ENCODE measurements at places on chromosomes 3 and 15. TPM values are rescaled to one million over a fixed set of nuclear protein-coding genes. Genes with fewer than 3 reads are reported as not detected.

GADL1 gene
- total RNA-seq: not detected

CACNA2D3 gene
- 6.7 TPM for total RNA-seq

LRRC34 gene
- not detected for total RNA-seq

GOLGA8O gene
- total RNA-seq: not detected

SOX14 gene
- total RNA-seq: not detected

GRK7 gene
- total RNA-seq: not detected

CCR3 gene
- not detected for total RNA-seq

MYLK gene
- total RNA-seq: 52.6 TPM

LDHAL6B gene
- not detected for total RNA-seq

MKRN2OS gene
- total RNA-seq: 3.7 TPM

GP5 gene
- not detected for total RNA-seq

ACP3 gene
- total RNA-seq: 83.6 TPM
